ENCODE measurements at places on chromosomes 11 and 22.

GRCh38 chr11:118265954-118266353 lies 1.9 kb upstream of the MPZL2 start:
- no peak for DNase-seq

- DNase-seq: peak; percentile 69
Measured at GRCh38 chr11:86726118-86726753, 53.8 kb upstream of the ME3 start.

DNA sequence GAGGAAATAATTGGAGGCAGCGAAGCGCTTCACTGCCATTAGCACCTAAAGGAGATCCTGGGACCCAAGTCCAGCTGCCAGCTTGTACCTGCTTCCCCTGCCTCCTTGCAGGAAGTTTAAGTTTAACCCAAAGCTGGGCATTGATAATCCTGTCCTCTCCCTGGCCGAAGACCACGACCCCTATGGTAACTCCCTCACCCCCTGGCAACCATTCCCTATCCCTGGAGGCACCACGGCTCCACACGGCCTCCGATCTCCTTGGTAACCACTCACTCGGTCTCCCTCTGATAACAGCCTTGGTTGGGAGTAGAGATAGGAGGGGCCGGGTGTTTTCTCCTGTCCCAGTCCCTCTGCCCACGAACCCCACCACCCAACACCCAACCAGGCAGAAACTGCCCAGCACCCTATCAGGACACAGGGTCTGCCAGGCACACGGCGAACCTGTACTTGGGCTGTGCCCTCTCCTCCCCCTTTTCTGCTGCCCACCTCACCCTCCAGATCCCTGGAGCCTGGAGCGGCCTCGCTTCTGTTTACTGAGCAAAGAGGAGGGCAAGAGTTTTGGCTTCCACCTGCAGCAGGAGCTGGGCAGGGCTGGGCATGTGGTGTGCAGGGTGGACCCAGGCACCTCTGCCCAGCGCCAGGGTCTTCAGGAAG lies 833 bp downstream of the NHERF4 start:
- no peak for DNase-seq

GRCh38 chr11:77182542-77183430 lies 54.7 kb downstream of the MYO7A start:
- no peak for DNase-seq

- no peak for DNase-seq
Measured at GRCh38 chr11:9530901-9531625, 42.4 kb upstream of the WEE1 start.

DNA sequence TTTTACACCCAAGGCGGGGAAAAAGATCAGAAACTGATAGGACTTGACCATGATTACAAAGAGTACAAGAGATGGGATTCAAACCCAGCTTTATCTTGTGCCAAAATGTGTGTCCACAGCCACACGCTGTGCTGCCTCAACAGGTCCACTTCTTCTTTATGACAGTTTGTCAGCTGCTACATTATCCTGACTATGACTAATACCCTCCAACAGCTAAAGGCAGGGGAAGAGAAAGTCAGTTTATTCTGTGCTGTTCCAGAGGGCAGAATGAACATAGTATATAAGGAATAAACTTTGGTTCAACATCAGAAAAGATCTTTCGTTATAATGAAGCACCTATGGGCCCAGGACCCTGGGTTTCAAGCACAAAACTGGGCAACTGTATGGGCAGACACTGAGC lies 668.2 kb upstream of the TENM4 start:
- peak; percentile 11 for DNase-seq

- no peak for DNase-seq
Measured at GRCh38 chr11:60966890-60967289, 4.6 kb upstream of the CD6 start.

DNA sequence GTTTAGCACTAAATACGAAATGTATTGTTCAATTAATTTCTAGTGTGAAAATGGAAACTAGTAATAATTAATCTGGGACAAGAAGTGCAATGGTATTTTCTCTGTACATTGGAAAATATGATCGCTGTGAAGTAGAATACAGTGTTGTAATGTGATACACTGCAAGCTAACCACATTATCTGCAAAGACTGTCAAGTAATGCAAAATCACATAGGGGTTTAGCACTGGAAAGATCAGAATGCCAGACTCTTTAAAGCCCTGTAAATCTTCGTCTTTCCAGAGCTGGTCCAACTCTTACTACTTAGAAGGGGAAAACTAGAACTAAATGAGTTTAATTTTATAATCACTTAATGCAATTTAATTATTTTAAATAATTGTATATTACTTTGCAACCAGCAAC lies 544.5 kb upstream of the ANO3 start:
- DNase-seq: no peak

GRCh38 chr11:94322501-94322900 lies 18.1 kb downstream of the IZUMO1R start:
- no peak for DNase-seq

DNA sequence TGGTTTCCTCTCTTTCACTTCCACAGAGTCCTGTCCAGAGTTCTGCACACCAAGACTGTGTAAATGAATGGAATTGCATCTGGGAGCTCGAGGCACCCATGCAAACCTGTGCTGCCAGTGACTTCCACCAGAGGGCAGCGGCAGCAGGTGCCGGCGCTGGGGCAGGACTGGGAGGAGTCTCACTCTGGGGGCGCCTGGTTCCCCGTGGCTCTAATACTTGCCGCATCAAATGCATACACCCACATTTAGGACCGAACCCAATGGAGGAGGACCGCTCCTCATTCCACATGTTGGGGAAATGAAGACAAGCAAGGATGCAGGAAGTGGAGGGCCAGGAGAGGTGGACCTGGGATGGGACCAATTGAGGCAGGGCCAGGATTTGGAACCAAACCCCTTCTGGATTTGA lies 1.1 kb upstream of the CD6 start:
- peak; percentile 52 for DNase-seq

DNA sequence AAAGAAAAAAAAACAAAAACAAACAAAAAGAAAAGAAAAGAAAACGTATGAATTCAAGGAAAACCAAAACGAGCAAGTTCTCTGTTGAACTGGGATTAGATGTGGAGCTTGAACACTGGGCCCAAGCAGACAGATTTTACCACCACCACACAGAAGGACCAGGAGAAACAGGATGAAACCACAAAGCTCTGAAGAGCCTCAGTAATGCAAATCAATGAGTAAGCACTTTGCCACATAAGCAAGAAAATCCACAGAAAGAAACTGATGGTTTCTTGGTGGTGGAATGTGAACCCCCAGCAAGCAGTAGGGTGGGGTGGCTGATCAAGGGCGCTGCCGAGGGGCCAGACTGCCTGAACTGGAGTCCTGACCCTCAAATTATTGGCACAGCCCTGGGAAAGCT lies 50.9 kb upstream of the NFRKB start:
- peak; percentile 67 for DNase-seq

GRCh38 chr11:122895563-122895962 lies 13.0 kb downstream of the JHY start:
- no peak for DNase-seq

GRCh38 chr11:68031144-68031464 lies 623 bp downstream of the NDUFS8 start:
- no peak for DNase-seq

DNA sequence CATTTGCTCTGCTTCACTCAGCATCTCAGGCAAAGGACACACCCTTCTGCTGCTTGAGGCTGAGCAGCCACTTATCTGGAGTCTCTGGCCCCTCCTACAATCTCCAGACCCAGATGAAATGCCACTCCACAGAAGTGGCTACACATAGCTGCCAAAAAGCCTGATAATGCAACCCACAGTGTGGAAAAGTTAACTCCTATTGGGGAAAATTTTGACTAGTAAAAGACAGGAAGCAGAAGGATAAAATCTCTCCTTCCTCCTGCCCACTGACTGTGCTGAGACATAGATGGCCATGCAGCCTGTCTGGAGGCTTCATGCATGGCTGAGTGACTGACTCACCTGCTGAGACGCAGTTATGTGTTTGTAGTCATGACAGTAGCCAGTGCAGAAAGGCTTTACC lies 92.3 kb upstream of the TEAD1 start:
- peak; percentile 84 for DNase-seq

DNA sequence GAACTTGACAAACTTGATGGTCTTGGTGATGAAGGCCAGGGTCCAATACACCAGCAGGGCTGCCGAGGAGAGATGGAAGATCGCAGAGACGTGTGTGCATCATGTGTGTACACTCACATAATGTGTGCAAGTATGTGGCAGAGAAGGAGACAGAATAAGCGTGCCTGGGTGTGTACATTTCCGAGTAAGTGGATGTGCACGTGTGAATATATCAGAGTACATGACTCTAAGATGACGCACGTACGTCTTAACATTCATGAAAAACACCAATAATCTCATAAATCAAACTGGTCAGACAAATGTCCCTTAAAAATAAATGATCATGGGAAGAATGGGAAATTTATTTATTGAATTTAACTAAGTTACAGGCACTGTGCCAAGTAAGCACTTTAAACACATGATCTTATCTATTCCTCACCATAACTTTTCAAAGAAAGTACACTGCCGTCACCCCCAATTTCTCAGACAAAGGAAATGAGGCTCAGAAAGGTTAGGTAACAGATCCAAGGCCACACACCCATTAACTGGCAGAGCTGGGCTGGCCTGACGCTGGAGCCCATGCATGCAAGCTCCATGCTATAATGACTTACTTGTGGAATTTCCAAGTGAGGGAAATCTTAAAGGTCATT lies 13.0 kb downstream of the ABCC8 start:
- DNase-seq: no peak

DNA sequence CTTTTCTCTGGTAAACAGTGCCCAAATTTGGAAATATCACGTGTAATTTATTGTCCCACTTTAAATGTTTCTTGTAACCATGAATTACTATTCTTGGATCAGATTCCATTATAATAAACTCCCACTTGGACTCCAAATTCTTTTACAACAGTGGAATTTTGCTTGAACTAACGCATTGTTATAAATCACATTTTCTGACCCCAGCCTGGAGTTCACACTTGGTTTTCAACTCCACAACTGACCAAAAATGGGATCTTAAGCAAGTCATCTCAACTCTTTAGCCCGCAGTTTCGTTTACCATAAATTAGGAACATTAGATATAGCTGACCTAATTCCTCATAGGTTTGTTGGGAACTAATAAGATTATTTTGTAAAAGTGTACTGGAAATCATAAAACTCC lies 336.8 kb upstream of the NCAM1 start:
- DNase-seq: no peak

GRCh38 chr11:114269498-114269897 lies 26.7 kb upstream of the NNMT start:
- DNase-seq: no peak

GRCh38 chr11:34411791-34412190 lies 26.9 kb upstream of the CAT start:
- peak; percentile 28 for DNase-seq

DNA sequence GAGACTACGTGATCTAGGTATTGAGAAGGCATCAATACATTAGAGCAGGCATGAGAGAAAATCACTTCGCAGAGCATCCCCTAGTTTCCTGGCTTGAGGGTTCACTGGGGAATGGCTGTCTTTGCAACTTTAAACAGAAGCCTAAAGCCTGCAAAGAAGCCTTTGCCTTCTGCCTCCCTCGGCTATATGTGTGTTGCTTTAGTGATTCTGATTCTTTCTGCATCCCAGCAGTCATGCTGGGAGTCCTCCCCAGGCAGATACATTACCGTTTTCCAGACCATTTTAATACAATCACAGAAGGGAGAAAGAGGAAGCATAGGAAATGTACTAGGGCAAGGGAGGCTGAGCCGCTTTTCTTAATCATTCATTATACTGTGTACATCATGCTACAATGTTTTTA lies 773.2 kb upstream of the LRRC4C start:
- DNase-seq: no peak

DNA sequence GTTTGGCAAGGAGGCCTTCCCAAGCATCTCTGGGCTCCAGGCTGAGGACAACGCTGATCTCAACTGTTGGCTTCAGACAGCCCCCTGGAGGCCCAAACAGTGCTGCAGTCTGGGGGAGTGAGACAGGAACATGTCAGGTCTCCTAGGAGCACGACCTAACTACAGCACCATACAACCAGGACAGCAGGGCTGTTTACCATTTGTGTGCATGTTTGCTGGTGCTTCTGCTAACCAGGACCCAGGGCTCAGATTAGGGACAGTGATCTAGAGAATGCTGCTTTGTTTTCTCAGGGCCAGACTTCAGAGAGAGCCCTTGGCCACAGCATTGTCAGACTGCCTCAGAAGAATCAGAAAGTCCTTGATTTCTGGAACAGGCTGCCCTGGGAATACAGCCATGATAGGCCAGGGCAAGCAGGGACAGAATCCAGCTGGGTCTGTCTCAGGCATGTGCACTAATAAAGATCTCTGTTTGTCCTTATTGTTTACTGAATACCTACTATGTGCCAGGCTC lies 126.5 kb downstream of the VPREB1 start:
- DNase-seq: no peak

- no peak for DNase-seq
Measured at GRCh38 chr11:104907521-104908185, 9.4 kb upstream of the CASP12 start.

- DNase-seq: no peak
Measured at GRCh38 chr11:17579451-17579850, 32.4 kb downstream of the OTOG start.

- DNase-seq: peak; percentile 17
Measured at GRCh38 chr11:102882389-102883024, 7.7 kb upstream of the MMP12 start.

DNA sequence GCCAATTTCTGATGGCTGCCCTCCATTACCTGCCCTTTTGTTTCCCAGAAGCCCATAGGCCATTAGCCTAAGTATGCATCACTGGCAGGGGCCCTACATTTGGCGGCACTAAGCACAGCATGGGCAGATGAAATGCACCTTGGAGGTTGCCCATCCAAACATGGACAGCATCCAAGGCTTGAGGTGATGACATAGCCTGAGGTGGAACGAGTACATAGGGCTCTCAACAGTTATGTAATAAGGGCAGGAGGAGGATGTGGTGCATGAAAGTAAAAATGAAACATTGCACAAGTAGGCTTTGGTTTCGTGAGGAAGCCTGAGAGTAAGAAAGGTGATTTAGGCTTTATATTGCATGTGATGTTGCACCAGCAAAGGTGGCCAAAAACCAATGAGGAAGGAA lies 148.1 kb downstream of the FAM76B start:
- no peak for DNase-seq

- peak; percentile 92 for DNase-seq
Measured at GRCh38 chr22:30802202-30803166, 107.8 kb downstream of the OSBP2 start.

DNA sequence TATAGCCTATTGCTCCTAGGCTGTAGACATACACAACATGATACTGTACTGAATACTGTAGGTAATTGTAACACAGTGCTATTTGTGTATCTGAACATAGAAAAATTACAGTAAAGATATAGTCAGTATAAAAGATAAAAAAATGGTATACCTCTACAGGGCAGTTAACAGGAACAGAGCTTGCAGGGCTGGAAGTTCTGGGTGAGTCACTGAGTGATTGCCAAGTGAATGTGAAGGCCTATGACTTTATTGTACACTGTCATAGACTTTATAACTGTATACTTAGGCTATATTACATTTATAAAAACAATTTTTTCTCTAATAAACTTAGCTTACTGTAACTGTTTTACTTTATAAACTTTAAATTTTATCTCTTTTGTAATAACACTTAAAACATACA lies 332.4 kb upstream of the ARHGAP42 start:
- DNase-seq: peak; percentile 16

Measured in iris pigment epithelial cell (primary cell).